ENCODE measurements at places on chromosomes 16 and 17. TPM values are rescaled to one million over a fixed set of nuclear protein-coding genes. Genes with fewer than 3 reads are reported as not detected.

TEX14 gene
- total RNA-seq: not detected

RPL19 gene
- 3,012 TPM for total RNA-seq

GTF3C1 gene
- 57.4 TPM for total RNA-seq

CDH5 gene
- total RNA-seq: not detected

BIRC5 gene
- total RNA-seq: 100 TPM

UBALD1 gene
- 8.6 TPM for total RNA-seq

TP53TG3B gene
- not detected for total RNA-seq

SOX15 gene
- 2.4 TPM for total RNA-seq
